Left ventricle myocardium inferior (tissue), 1 donor: ENCODE measurements at places on chromosomes 4 and X. TPM values are rescaled to one million over a fixed set of nuclear protein-coding genes. Genes with fewer than 3 reads are reported as not detected.

SPOCK3 gene
- total RNA-seq, result 0.22 TPM

F9 gene
- total RNA-seq, result not detected

- no peak for DNase-seq
Observed at GRCh38 chrX:150504397-150505182, 63.8 kb upstream of the MTM1 start.

- no peak for DNase-seq
Observed at GRCh38 chrX:134782796-134783195, 124.5 kb upstream of the PLAC1 start.

GRCh38 chr4:7074426-7074825 lies 6.6 kb upstream of the GRPEL1 start:
- no peak for DNase-seq

DNA sequence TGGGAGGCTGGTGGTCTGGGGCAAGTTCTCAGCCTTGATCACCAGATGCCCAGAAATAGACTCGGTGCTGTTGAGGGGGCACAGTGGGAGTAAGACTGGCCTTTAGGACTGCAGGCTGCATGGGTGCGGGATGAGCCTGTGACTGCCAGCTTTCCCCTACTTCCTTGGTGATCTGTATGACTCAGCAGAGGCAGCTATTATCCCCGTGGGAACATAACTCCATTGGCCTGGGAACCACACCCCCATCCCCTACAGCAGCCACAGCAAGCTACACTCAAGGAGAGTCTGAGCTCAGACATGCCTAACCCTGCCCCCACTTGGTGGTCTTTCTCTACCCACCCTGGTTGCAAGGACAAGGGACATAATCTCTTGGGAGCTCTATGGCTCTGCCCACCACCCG lies 20.6 kb downstream of the CLIC2 start:
- DNase-seq, result no peak

GRCh38 chrX:107576841-107577240 lies 51.5 kb upstream of the PRPS1 start:
- DNase-seq, result no peak

DNA sequence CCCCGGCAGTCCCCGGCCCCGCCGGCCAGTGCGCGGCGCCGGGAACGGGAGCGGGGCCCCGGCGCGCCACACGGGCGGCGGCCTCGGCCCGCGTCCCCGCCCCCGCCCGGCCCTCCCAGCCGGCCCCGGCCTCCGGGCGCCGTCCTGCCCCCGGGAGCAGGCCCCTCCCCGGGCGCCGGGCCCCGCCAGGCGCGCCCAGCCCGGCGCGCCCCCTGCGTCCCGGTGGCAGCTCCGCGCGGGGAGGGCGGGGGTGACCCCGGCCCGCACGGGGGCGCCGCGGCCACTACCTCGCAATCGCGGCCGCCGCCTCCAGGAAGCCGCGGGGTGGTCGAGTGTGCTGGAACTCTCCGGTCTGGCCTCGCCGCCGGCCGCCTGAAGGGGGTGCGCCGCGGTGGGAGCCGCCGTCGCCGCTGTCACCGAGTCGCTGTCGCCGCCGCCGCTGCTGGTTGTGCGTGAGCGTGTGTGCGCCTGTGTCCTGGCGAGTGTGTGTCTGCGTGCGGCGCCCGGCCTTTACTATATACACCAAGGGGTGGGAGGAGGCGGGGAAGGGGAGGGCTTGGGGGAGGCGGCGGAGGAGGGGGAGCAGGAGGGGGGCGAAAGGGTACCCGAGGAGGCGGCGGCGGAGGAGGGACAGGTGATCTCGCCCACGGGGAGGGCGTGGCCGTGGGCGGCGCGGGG lies at the start of gene RAI2:
Gene RAI2 (minus strand): TSS at position 488 of the 678 bp plus-strand sequence. CDS start 59,288 bp downstream, outside the sequence.
- peak; percentile 35 for DNase-seq
